GM13977 (cell line): ENCODE measurements at places on chromosomes 16 and 17.

- no peak for DNase-seq
These were observed 114.7 kb downstream of the ENGASE start for GRCh38 chr17:79189305-79189704.

DNA sequence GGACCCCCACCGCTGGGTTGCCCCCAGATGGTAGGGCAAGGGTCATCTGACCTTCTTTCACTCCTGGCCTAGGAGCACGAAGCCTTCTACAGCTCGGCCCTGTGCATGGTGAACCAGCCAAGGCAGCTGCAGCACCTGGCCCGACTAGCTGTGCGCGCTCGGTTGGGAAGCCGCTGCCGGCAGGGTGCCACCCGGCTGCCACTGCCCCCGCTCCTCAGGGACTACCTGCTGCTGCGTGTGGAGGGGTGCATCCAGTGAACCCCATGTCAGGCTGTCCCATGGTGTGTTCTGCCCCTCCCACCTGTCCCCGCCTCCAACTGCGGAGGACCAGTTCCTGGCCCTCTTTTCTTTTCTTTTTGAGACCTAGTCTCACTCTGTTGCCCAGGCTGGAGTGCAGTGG is 7.6 kb downstream of the ASB16 start:
- DNase-seq = no peak

DNA sequence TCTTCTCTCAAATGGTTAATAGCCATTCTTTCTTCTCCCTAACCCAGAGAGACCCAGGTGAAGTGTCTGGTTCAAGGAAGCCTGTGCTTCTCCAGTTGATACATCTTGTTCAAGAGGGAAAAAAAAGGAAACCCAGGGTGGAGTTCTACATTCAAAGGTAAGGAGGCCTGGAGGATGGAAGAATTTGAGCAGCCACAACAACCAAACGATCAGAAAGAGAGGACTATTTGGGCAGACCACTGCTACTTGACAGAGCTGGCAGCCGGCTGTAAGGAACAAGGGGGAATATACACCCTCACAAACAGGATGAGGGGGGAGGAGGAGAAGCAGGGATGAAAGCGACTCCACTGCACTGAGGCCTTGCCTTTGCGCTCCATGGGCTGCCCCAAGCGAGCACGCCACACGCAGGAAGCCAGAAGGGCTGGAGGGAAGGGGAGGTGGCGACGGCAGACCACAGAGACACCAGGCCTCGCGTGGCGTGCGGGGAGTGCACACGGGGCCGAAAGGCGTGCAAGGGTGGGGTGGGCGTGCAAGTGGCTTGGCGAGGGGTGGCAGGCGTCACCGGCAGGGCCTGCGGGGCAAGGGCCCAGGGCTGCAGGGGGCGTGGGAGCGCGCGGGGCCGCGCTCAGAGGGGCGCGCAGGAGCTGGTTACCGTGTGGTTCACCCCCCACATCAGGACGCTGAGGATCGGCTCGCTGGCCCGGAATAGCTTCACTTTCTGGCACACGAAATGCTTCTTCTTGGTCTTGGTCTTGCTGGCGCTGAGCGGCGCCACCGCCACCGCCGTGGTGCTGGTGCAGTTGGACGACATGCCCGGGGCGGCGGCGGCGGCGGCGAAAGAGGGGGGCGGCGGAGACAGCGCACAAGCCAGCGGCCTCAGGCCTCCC is 499 bp downstream of the PIP4K2B start:
- DNase-seq = no peak

DNA sequence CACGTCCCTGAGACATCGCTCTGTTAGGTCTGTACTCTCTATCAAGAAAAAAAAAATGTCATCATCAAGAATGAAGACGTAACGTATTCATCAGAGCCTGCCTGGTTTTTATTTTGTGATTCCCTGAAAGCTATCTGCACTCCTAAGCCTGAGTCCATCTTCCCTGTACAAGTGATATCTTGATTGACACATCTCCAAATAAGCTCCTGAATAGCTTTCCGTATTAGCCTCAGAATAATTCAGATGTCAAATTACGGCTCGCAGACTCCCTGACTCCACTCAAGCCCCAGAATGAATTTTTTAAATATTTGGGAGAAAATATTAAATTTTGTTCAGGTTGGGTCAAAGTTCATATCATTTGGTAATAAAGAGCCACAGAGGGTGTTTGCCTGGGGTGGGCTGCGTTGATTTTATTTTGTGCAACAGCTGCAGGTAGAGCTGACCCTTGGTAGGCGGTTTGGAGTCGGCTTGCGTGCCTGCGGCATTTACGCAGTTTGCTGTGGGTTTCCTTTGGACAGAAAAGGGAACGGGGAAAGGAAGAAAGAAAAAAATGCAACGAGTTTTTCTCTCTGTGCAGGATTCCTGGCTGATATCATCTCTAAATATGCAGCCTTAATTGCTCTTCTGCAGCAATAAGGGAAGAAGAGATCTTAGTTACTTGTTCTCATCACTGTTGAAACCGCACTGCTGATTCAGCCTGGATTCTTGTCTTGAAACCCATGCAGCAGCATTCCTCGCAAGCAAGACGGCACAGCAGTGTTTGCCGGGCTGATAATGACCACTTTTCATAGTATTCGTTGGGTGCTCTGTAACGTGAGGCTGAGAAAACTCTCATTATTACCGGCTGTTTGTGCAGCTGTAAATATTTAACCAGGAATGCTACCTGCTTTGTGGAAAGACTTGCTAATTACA is 114.7 kb downstream of the IRX3 start:
- DNase-seq = no peak

DNA sequence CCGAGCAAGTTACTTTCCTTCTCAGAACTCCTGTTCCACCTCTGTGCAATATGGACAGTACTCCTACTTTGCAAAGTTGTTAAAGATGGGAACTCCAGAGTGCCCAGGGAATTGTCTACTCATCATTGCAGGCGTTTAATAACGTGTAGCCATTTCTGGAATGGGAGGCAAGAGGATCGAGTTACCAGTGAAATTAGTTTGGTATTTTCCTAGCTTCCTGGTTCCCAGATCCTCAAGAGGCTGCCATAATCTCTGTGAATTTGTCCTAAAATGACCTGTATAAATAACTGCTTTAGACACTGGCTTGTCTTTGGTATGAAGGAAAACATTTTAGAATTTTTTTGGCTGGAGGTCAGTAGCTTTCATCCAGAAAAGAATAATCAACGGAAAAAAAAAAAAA is 27.7 kb downstream of the WWOX start:
- no peak for DNase-seq
